ENCODE measurements at places on chromosomes 7 and 10. TPM values are rescaled to one million over a fixed set of nuclear protein-coding genes. Genes with fewer than 3 reads are reported as not detected.

The TLX1 gene
- polyA plus RNA-seq = 0.24 TPM

GRCh38 chr10:98425511-98426352, 10.8 kb upstream of the PYROXD2 start:
- DNase-seq = no peak

DNA sequence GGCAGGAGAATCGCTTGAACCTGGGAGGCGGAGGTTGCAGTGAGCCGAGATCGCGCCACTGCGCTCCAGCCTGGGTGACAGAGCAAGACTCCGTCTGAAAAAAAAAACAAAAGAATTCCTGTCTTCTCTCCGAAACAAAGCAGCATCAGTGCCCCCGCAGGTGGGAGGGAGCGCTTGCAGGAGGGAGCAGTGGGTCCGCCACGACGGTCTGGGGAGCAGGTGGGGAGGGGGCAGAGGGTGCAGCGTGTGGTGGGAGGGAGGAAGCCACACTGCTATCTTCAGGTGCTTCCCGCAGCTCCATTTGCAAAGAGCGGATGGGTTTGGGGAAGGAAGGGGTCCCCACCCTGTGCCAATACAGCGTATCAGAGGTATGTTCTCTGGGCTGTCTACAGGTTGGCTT, 31.7 kb downstream of the LIMK1 start:
- DNase-seq = no peak

The UBTD1 gene
- polyA plus RNA-seq = 6.2 TPM

The STARD3NL gene
- 60.5 TPM for polyA plus RNA-seq

The MRPL32 gene
- 63.0 TPM for polyA plus RNA-seq

DNA sequence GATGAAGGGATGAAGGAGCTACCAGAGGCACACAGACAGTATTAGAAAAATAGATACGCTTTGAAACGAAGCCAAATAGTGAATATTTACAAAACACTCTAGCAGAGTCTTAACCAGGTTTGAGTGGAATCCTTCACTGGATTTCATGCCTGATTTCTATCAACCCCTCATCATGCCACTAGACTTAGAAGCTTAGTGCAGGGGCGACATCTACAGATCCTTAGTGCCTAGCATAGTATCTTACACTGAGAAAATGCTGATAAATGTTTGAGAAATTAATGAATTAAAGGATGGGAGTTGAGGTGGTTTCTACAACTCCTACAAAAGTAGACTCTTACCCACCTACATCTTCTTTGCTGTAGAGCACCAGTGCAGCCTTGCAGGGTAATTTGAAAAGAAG, 54.7 kb upstream of the CCNJ start:
- DNase-seq = no peak

GRCh38 chr10:74012480-74012879, 14.6 kb downstream of the VCL start:
- no peak for DNase-seq

DNA sequence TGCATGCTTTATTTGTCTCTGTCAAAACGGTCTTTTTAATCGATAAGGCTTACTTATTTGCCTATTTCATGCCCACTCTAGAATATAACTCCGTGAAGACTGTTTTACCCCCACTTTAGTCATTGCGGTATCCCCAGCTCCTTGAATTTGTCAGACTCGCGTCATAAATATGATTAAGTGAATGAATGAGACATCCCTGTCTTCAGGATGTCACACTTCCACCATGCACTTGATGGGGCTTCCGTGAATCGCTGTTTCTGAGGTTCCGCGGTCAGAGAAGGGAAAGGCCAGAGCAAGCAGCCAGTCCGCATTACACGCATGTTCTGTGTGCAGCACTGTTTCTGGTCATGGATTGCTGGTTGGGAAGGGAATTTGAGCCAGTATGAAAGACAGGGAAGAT, 138.8 kb downstream of the CELF2 start:
- DNase-seq = no peak
